ENCODE measurements at places on chromosomes 12 and 14.

DNA sequence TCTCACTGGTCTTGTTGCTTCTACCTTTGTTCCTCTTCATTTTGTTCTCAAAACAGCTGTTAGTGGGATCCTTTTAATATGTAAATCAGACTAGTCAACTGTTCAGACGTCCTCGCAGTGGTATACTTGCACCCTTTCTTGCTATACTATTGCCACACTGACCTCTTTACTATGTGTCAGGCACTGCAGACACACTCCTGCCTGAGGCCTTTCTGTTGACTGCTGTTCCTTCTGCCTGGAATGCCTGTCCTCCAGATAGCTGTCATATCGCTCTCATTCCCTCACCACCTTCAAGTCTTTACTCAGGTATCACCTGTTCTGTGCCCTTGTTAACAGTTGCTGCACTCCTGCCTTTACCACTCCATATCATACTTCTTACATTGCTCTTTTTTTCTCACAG lies 90.0 kb upstream of the TMEM263 start:
- DNase-seq = no peak

DNA sequence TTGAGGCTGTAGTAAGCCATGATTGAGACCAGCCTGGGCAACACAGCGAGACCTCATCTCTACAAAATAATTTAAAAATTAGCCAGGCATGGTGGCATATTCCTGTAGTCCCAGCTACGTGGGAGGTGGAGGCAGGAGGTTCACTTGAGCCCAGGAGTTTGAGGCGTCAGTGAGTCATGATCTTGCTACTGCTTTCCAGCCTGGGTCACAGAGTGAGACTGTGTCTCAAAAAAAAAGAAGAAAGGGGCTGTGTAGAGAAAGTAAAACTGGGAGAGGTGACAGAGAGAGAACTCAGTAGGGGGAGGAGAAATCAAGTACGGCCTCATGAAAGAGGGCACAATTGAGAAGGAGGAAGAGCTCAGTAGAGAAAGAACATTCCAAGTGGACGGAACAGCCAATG lies 12.4 kb downstream of the TECPR2 start:
- no peak for DNase-seq

DNA sequence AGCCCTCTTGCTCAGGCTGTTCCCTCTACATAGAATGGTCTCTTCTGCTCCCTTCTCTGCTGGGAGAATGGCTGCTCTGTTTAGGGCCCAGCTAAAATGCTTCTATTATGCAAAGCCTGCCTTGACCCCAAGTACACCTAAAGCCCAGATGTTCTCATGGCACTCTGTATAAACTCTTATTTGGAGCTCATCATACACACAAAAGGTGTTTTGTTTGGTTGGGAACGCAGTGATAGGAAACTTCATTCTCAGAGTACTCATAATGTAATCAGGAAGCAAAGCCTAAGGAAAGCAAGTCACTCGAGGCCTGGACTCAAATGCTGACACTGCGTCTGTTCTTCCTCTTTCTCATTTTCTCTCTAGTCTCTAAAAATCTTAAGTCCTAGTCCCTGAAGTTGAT lies 38.2 kb upstream of the SYCP3 start:
- DNase-seq = no peak

GRCh38 chr12:101671157-101671791 lies 26.2 kb upstream of the CHPT1 start:
- DNase-seq = no peak

DNA sequence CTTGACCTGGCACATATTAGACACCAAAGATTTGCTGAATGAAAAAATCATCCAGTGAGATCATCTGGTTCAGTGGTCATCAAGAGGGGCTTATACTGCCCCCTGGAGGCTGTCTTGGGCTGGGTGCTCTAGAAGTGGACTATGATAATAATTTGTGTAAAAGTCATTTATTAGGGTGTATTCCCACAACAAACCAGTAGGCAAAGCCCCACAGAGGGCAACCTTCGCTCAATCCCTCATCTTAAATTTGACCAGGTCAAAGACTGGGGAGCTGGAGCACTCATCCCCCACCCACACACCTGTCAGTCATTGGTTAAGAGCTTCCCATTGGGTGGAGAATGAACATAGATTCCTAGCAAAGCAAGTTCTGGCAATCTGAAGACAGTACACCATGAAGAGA lies 20.0 kb upstream of the FICD start:
- no peak for DNase-seq
